ENCODE measurements at places on chromosomes 12 and 14.

GRCh38 chr14:27386391-27386790 is 788.6 kb upstream of the NOVA1 start:
- no peak for DNase-seq

DNA sequence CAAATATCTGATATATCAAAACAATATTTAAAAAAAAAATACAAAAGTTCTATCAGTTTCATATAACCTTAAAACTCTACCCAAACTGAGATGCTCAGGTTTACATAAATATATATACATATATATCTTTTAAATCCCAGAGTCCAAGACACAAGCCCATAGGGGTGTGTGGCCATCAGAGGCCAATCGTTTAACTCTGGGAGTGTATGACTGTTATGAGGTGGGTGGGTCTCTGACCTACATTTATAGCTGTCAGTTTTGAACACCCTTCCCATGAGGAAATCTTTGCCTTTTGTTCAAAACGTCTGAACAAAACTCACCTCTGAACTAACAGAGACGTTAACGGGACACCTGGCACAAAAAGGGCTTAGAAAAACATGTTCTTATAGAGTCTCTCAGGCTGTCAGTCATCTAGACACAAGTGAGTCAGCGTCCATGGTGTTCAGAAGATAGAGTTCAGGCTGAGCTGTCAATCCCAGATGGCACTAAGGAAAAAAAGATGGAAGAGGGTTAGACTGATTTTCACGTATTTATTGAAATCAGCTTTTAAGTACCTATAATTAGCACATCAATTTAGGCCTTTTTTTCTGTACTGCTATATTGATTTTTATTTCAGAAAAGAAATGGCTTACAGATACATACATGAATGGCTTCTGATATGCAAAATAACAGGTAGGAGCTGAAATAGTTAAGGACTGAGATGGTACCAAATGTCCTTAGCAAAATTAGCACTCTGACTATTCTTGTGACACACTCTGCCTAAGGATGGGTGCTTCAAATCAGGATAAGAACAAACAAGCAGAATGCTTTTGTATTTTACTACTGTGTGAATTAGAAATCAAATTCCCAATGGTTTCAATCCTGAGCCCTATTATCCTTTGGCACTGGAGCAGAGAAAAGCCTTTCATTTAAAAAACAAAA is 29.2 kb downstream of the HIGD1C start:
- DNase-seq = no peak

DNA sequence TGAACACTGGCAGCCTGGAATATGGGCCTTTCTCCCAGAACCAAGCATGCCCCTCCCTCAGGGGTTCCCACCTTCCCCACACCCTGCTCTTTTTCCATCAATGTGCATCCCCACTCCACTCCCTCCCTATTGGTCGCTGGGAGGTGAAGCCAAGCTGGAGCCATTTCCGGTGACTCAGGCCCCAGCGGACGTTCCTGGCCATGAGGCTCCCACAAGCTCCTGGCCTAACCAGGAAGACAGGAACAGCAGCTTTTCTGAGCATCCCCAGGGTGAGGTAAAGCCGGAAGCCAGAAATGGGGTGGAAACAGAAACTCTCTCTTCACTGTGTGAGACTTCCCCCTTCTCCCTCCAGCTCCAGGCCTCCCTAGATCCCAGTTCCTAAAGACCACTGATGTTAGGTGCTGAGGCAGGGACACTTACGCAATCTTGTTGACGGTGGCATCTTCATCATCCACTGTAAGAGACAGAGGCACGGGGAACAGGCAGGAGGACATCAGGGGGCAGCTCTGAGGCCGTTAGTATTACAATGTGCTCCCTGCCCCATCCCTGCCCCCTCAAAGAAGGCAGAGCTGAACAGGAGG is 5.1 kb downstream of the LMBR1L start:
- no peak for DNase-seq

- DNase-seq = no peak
Measured at GRCh38 chr12:105322070-105322469, 8.4 kb upstream of the C12orf75 start.

DNA sequence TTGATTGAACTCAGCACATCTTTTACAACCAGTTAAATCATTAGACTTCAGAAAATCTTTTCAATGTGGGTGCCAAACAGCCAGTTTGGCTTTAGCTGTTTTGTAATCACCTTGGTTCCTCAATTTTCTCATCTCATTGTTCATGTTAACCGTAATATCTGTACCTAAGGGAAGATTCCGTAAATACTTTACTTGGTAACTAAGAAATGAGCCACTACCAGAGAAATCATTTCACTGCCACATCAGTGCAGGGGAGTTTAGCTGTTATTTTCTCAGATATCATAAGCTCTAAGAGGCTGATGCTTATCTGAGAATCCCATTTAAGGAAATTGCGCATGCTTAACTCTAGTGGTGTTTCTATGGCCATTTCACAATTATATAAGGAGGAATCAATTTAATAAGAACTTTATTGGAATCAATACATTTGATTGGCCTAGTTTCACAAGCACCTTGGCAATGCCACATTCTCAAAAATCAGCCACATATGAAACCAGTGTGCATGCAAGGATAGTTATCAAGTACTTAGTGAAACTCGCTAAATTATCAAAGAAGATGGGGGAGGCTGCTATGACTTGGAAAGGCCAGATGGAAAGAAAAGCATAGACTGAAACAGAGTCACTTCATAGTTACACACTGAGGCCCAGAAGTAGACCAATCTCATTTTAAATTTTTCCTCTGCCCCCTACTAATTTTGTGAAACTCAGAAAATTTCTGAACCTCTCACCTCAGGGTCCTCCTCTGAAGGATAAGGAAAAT is 28.1 kb upstream of the IL22 start:
- DNase-seq = no peak

GRCh38 chr12:45893240-45893639 is 97.1 kb downstream of the SCAF11 start:
- DNase-seq = no peak

- no peak for DNase-seq
Measured at GRCh38 chr14:39946807-39947206, 514.6 kb upstream of the FBXO33 start.

- peak; percentile 55 for DNase-seq
Measured at GRCh38 chr12:57340104-57340503, 89.1 kb upstream of the STAC3 start.

- no peak for DNase-seq
Measured at GRCh38 chr12:38056701-38057689, 259.6 kb upstream of the ALG10B start.

Measured in AG08396 (cell line).